Amygdala (tissue), 56 donors: ENCODE measurements at places on chromosomes 6 and 20.

GRCh38 chr20:3194617-3195280 is 9.7 kb downstream of the DDRGK1 start:
- no peak for DNase-seq

DNA sequence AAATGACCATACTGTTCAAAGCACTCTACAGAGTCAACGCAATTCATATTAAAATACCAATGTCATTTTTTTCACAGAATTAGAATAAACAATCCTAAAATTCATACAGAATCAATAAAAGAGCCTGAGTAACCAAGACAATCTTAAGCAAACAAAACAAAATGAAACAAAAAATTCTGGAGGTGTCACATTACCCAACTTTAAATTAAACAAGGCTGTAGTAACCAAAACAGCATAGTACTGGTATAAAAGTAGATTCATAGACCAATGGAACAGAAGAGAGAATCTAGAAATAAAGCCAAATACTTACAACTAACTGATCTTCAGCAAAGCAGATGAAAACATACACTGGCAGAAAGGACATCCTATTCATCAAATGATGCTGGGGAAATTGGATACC is 346.9 kb upstream of the JAG1 start:
- DNase-seq = no peak

DNA sequence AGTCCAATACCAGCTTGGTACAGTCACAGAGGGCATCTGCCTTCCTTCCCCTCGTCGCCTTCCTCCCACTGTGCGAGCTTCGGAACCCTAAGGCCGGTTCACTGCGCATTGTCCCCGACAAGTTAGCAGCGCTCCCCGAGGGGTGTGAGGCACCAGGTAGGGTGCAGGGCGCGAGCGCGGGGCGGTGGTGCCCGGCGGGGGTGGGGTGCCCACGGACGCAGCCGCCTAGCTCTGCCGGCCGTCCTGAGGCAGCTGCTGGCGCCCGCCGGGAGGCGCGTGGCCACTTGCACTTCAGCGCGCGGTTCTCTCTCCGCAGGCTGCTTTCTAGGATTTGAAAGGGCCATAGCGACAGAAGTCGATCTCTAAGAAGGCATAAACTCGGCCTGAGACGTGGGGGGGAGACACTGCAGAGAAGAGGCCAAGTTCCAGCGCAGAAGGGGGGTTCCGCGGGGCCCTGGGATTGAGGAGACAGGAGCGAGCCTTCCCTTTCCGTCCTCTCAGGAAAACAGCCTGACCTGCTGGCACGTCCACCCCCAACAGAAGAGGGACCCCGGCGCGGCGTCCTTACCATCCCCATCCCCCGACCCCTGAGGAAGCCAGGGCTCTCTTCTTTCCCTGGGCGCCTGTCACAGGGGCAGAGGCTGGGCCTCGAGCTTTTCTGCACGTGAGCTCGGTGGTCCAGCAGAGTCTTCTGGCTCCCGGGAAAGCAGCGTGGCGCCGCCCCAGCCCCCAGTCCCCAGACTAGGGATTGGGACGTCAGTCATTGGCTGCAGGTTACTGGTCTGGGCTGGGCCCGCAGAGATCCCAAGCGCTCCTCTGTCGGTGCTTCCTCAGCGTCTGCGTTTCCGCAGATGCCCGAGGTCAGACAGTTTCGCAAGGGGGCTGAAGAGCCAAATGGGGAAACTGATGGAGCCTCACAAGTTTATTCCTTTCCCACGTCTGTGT is 15.6 kb upstream of the PRDM13 start:
- no peak for DNase-seq

DNA sequence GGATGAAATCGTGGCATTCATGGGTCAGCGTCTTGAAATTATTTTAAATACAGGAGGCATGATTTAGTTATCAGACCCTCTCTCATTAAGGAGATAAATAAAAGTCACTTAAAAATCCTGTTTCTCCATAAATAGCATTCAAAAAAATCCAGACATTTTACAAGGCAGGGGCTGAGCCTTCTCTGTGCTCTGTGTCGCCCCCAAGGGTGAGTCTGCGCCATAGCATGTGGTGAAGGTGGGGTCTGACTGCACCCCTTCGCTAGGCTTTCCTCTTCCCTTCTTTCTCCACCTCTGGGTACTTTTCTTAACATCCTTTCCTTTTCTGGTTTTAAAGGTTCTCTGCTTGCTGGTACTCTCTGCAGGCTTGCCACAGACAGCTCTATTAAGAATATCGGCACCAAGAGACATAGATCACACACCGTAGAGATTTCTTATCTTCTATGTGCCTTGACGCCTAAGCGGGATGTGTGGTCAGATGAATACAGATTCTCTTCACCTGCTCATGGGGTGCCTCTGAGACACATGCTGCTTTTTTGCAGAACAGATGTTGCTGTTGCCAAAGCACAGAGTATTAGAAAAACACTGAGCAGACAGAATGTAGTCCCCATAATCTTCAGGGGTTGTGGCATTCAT is 20.1 kb upstream of the FAM209A start:
- no peak for DNase-seq

GRCh38 chr6:73308712-73309534 is 45.2 kb downstream of the DPPA5 start:
- no peak for DNase-seq

- no peak for DNase-seq
Measured at GRCh38 chr6:157570104-157570503, 189.1 kb downstream of the ZDHHC14 start.

GRCh38 chr6:148225871-148226270 is 116.8 kb upstream of the SASH1 start:
- no peak for DNase-seq

- DNase-seq = no peak
Measured at GRCh38 chr6:127904160-127904559, 3.3 kb upstream of the THEMIS start.

DNA sequence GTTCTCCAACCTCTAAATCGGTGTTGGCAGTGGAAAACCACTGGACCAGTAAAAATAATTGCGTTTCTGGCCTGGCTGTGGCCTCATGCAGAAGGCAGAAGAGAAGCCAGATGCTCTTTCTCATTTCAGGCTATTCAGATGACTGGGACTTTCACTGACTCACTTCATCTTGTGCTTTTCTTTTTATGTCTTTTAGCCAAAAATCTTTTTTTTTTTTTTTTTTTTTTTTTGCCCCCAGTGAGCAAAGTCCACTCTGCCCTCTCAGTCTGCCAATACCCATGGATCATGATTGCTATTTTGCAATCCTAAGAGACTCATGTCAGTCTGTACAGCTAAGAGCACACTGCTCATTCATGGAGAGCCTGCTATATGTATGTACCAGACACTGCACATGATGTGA is 962.5 kb downstream of the KIF16B start:
- no peak for DNase-seq

GRCh38 chr6:44784195-44784594 is 396.7 kb downstream of the CDC5L start:
- DNase-seq = no peak

GRCh38 chr6:133980168-133980567 is 27.1 kb downstream of the TBPL1 start:
- DNase-seq = no peak

DNA sequence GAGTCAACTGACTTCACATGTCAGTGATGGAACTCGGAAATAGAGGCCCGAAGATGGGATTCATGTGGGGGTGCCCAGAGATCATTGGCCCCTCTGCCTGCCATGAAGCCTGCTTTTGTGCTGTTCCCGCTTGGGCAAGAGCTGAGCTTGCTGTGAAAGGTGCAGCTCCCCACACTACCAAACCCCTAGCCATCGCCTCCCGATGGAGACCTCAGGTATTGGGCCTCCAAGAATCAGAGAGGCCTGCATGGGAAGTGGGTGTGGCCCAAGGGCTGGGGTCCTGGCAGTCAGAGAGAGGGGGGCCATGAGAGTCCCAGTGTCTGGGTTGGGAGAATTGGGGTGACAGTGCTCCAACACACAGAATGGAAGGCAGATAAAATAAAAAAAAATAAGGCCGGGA is 160.9 kb downstream of the SOD2 start:
- DNase-seq = no peak

GRCh38 chr20:41229259-41229658 is 88.3 kb downstream of the ZHX3 start:
- DNase-seq = no peak

DNA sequence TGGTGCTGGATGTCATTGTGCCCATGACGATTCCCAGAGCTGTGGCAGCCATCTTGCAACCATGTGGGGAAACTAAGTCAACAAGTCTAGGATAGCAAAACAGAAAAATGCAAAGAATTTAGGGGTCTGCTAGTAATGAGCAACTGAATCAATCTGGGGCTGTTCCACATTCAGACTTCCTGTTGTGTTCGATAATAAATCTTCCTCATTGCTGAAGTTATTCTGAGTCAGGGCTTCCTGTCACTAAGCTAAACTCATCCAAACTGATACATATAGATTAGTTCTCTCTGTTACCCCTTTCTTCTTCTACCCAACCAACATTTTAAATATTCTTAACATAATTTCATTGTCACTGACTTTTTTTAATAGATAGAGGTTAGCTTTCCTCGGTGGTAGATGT is 205.9 kb downstream of the HACE1 start:
- DNase-seq = no peak

DNA sequence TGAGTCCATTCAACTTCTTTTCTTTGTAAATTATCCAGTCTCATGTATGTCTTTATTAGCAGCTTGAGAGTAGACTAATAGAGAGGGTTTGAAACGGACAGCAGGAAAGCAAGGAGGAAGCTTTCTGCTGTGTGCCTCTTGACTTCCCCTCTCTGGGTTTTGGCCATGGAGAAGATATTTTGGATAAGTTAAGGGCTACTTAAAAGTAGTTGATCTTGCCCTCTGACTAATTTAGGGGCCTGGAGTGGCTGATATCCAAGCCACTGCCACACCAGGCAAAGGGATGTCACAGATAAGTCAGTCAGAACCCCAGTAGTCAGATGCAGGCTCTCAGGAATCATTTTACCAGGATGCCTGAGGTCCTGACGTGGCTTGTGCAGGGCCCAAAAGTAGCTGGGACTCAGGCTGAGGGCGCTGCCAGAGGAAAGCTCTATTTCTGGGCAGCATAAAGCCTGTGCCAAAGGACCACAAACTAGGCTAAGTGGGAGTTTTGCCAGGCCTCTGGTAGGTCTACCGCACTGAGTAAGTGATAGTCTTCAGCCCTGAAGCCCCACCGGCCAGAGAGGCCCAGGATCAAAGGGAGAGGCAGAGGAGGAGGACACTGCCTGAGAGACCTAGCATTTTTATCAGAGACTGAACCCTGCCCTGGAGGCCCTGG is 41.6 kb upstream of the IYD start:
- no peak for DNase-seq

- DNase-seq = no peak
Measured at GRCh38 chr6:16494793-16495192, 256.4 kb downstream of the GMPR start.

DNA sequence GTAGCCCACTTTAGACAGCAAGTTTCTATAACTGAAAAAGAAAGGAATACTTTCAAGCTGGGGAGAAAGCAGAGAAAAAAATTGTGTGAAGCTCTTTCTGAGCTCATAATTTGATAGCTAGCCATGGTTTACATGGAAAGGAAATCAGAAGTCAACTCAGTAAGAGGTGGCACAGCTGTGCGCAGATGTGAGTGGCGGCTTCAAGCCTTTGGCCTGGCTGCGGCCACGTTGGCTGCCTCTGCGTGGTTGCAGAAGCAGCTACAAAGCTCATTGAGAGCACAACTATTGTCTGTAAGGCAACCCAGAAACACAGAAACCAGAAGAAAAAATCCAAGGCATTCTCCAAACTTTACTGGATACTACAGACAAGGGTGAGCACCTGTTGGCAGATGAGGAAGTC is 136.9 kb downstream of the SASH1 start:
- no peak for DNase-seq

- no peak for DNase-seq
Measured at GRCh38 chr6:162785632-162786242, 58.0 kb downstream of the PACRG start.

- DNase-seq = no peak
Measured at GRCh38 chr20:5122873-5123260, 3.1 kb upstream of the PCNA start.

- DNase-seq = no peak
Measured at GRCh38 chr6:71168233-71168765, 120.3 kb upstream of the OGFRL1 start.

GRCh38 chr20:57667924-57668782 is 41.7 kb downstream of the PMEPA1 start:
- no peak for DNase-seq

DNA sequence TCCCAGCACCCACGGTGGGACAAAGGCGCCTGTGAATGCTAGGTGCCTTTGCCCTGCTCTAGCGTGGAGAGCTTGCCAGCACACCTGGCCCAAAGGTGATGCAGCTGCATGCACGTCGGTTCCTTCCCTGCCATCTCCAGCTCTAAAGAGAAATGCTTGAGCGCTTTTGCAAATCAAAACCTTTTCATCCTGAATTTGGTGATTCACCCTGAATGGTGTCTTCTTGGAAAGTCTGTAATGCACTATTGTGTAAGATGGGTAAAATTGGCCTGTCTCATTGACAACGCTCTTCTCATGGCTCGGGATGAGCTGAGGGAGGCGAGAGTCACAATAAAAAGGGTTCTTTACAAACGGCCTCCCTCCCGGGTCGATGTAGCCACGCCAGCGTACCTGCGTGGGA is 103.1 kb upstream of the ID4 start:
- DNase-seq = no peak

GRCh38 chr6:169994739-169995138 is 243.3 kb downstream of the ERMARD start:
- no peak for DNase-seq

- DNase-seq = no peak
Measured at GRCh38 chr6:11436508-11437096, 100.9 kb upstream of the TMEM170B start.

- DNase-seq = no peak
Measured at GRCh38 chr6:3226481-3227362, 731 bp downstream of the TUBB2B start.

DNA sequence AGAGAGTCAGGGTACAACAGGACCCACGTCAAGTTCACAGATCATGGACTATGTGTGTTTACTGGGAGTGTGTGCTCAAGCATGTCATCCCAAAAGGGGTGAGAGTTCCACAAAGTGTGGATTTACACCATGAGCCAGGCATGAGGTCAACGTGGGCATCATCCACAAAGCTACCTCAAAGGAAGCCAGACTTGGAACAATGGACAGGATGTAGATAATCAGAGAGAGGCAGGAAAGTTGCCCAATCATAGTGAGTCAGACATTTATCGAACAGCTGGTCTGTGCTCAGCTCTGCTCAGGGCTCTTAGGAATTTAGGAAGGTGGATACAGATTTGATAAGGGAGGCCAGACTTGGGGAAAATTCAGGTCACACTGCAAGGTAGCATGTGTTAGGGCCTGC is 317.2 kb upstream of the CDYL start:
- no peak for DNase-seq

- DNase-seq = no peak
Measured at GRCh38 chr6:159931112-159931511, 37.8 kb upstream of the IGF2R start.

DNA sequence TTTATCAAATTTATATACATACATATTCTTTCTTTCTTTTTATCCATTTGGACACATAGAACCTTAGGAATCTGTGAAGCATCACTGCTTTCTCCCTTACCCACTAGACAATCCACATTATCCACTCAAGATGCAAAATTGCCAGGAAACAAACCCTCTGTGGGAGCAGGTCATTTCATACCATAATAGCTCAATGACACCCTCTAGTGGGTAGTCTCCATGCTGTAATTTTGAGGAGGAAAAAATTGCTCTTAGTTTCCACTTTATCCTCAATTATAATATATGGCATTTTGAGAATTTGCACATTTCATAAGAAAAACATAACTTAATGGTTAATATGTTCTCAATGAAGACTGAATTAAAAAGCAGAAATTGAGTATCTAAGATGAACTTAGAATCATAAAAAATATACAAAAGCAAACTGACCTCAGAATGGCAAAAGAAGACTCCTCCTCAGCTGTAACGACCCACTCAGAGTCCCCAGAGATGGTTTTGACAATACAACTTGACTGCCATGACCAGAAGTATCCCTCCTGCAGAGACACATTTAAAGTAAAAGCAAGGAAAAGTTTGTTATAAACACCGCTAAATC is 164.1 kb downstream of the FRK start:
- DNase-seq = no peak
